ENCODE measurements at places on chromosomes 3 and 15.

DNA sequence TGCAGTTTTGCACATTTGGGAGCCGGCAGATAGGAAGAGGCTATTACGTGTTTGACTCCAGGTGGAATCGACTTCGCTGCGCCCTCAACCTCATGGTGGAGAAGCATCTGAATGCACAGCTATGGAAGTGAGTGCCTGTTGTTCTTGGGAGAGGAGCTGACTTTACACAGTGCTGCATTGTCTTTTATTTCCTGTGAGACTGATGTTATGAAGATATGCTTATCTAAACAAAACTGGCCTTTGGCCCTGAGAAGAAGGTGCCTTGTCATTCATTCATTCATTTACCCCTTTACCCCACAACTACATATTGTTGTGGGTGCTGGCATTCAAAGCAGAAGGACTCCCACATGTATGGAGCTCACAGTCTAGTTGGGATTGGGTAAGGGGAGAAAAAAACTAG is 32.6 kb downstream of the PSMD6 start:
- DNase-seq, result no peak

DNA sequence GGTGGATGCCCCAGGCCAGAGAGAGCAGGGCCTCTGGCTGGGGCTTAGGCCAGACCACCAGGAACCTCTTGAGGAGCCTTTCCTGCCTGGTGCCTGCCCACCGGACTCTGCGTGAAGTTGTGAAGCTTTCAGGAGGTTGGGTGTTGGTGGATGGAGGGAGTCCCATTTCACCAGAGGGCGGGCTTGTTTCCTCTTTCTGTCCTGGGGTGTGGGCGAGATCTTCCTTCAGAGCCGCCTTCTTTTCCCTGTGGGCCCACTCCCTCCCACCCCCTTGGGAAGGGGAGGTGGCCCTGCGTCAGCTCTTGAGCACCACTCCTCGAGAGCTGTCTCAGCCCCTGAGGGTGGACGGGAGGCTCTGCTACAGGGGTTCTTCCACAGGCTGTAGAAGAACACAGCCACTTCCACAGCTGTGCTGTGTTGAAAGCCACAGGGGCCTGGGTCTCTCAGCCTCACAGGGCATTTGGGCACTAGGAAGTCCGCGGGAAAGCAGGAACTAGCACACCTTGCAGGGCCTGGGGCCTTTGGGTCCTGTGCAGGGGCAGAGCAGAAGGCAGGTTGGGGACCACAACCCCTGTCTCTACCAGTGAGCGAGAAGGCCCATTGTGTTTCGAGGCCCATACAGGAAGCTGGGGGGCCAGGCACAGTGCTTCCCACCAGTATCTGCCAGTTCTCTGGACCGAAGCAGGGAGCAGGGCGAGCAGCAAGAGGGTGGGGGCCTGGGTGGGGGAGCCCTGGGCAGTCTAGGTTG is 2.1 kb downstream of the AMIGO3 start:
- no peak for DNase-seq

- no peak for DNase-seq
Observed at GRCh38 chr15:100252779-100253417, 88.9 kb downstream of the ADAMTS17 start.

GRCh38 chr15:81853150-81853748 is 192.6 kb downstream of the MEX3B start:
- no peak for DNase-seq

GRCh38 chr3:365268-365667 is 168.7 kb downstream of the CHL1 start:
- DNase-seq, result no peak

- DNase-seq, result no peak
Observed at GRCh38 chr3:53593611-53594010, 99.2 kb downstream of the CACNA1D start.

GRCh38 chr15:31340047-31340446 is 13.4 kb downstream of the KLF13 start:
- DNase-seq, result no peak

DNA sequence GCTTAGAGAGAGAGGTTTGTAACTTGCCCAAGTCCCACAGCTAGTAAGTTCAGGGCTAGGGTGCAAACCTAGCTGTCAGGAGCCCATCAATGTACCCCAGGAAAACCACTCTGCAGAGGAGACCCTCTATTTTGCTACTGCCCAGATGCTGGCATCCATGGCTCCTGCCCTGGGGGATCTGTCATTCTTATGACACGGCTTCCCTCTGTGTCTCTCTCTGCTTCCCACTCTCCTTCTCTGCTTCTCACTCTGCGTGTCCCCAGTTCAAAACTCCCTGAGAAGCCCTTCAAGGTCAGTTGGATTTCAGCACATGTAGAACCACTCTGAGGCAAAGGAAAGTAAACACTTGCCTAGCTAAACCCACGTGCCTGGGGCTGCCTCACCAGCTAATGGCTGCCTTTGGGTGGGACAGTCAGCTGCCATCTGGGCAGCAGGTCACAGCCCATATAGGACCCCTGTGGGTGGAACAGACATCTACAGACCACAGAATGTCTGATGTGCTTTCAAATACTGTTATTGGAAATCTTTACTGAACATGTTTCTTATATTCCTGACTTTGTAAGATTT is 29.4 kb upstream of the SLCO2A1 start:
- no peak for DNase-seq

DNA sequence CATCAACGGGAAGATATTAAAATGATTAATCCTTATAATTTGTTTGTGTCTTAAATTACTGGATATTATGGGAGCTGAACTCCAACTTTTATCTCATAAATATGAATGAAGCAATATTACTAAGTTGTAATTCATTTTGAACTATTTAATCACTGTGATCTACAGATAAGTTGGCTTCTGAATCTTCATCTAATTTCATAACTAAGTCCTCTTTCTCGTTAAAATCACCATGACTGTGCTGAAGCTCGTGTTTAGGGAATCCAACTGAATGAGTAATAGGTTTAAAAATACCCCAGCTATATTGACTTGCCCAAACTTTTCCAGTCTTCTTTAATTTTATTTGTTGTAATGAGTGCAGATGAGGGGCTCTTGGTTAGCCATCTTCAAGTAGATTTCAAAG is 14.1 kb downstream of the MDFIC2 start:
- DNase-seq, result no peak

GRCh38 chr15:29132735-29133181 is 136.9 kb downstream of the NSMCE3 start:
- no peak for DNase-seq

DNA sequence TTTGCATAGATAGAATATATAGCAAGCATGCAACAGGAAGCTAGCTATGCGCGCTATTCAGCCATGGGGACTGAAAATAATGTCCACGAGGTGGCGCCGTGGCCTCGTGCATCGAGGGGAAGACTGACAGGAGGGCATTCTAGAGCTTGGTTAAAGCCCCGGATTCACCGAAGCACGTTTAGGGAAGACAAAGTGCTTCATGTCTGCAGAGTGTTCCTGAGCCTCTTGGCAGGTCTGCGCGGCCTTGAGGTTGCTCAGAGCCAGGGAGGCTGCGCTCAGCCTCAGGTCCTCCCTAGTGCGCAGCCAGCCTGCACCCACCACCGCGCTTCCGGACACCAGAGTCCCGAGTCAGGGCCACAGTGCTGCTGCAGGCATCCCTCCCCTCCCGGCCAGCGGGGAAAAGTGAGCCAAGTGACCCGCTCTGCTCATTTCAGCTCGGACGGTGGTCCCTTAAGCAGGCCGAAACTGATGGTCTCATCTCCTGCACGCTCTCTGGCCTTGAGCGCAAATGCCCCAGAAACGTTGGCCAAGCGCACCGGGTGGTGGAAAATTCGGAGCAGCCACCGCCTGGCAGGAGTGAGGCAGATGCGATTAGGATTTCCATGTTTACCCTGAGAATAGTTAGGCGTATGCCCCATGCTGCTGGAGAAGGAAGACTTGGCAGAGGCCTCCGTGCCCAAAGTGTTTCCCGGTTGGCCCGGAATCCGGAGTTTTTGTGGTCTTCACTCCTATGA is 24.8 kb downstream of the GABRA5 start:
- DNase-seq, result no peak
